Renal cortex interstitium (tissue), 15 donors: ENCODE measurements at places on chromosomes 2 and 18. TPM values are rescaled to one million over a fixed set of nuclear protein-coding genes. Genes with fewer than 3 reads are reported as not detected.

Gene GATA6
- 7.8 TPM for polyA plus RNA-seq

Gene OXER1
- 7.9 TPM for polyA plus RNA-seq

Gene ASPRV1
- 3.8 TPM for polyA plus RNA-seq

Gene PRSS56
- polyA plus RNA-seq = not detected

Gene ZRANB3
- 8.7 TPM for polyA plus RNA-seq

Gene BOLA3
- 30.4 TPM for polyA plus RNA-seq

Gene COBLL1
- 115 TPM for polyA plus RNA-seq

Gene TMEM17
- polyA plus RNA-seq = 8.4 TPM

GRCh38 chr2:86518481-86518880 lies 44.8 kb downstream of the CHMP3 start:
- no peak for DNase-seq

DNA sequence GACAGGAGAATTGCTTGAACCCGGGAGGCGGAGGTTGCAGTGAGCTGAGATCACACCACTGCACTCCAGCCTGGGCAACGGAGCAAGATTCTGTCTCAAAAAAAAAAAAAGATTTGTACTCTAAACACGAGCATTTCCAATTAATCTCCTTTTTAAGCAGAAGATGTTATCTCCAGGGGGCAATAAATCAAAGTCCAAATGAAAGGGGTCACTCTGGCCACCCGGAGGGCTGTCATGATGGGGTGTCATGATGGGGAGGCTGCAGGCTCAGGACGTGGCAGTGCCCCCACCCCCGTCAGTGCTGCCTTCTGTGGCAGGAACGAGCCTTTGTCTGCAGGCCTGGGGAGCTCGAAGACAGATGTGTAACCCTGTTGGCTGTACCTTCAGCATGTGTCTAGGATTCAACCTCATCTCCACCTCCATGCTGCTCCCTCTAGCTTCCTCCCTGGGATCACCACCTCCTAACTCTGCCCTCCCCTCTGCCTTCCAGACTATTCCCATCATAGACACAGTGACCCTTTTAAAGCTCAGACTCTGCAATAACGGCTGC lies 76.9 kb upstream of the YWHAQ start:
- no peak for DNase-seq

DNA sequence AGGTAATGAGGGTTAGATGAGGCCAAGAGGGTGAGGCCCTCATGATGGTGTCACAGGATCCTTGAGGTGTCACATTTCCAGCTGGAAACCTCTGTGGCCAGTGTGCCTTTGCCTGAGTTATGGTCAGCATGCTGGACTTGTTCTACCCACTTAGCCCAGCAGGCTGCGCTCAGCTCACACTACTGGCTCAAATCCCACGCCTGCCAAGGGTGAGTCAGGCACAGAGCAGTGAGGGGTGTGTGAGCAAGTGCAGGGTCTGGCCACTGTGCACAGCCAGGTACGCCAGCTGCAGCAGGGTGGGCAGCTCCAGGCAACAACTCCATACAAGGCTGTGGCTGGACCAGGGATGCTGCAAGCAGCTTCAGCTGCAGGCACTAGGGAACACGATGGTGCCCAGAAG lies 616.6 kb upstream of the FSHR start:
- DNase-seq = peak; percentile 27

DNA sequence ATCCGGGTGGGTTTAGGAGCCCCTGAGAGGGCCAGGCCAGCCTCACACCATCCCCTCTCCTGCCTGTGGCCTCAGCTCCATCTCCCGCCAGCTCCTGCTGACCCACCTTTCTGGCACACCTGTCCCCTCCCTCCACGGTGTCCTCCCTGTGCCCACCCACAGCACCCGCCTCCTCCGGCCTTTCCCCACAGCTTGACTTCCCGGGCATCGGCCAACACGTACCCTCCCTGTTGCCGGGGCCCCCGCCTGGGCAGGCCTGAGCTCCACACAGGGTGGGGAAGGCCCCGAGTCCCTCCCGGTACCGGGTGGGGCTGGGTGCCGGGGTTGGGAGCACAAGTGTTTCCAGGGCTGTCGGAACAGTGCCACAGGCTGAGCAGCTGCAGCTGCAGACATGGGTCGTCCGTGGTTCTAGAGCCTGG lies 6.5 kb downstream of the GPC1 start:
- no peak for DNase-seq

GRCh38 chr2:19496646-19497045 lies 138.2 kb upstream of the OSR1 start:
- DNase-seq = no peak

GRCh38 chr2:17539611-17540092 lies 844 bp upstream of the VSNL1 start:
- no peak for DNase-seq

DNA sequence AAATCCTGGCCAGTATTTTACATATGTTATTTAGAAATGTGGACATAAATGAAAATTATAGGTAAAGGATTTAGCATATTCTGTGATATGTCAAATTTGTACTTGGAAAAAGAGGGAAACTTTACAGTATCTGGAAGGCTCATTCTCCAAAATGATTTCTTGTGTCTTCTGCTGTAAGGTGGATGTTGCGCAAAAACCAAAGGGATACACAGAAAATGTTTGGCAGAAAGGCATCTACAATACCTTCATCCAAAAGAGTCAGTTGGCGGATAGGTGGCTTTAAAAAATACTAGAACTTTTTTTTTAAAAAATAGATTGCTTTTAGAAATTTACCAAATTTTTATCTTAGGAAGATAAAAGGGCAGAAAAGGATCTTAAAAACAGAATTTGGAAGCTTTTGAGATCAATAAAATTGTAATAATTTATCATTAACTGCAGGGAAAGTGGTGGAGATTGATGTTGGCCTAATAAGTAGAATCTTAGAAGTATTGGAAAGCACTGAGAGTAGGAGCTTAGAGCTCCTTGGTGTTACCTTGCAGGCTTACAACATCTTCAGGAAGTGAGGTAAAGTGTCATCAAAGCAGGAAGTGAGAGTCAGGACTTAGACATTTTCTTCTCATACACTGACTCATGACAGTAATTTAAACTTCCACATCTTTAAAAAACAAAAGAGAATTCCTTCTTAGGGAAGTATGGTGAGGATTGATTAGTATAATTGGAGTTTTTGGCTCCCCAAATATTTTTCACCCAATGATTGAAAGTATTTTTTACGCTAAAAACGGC lies 2.1 kb downstream of the NABP1 start:
- no peak for DNase-seq

- no peak for DNase-seq
Measured at GRCh38 chr2:85584354-85584856, at the start of gene VAMP5. Gene VAMP5 (plus strand): TSS chr2:85584431. CDS start chr2:85584491, 60 bp downstream.

DNA sequence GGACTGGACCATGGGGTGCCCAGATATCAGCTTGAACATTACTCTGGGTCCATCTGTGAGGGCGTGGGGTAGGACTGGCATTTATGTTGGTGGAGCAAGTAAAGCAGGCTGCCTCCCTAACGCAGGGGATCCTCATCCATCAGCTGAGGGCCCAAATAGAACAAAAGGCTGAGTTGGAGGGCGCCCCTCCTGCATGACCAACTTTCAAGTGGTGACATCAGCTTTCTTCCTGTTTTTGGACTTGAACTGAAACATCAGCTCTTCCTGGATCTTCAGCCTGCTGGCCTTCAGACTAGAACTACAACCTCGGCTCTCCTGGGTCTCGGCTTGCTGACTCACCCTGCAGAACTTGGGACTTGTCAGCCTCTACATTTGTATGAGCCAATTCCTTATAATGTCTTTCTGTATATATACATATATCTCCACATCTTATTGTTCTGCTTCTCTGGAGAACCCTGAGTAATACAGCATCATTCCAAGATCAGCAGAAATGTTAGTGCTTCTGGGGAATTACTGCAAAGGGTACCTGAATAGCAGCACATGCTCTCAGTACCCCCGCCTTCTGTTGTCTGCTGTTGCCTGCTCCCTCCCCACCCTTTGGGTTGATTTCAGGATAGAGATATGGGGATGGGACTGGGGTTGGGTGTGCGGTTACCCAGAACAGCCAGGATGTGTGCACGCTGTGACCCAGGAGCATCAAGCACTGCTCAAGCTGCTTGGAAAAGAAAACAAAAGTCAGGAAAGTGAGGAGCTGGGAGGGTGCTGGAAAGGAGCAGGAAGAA lies 20.0 kb downstream of the TMEM127 start:
- DNase-seq = no peak

GRCh38 chr2:234679301-234679740 lies 182.4 kb upstream of the ARL4C start:
- DNase-seq = no peak

GRCh38 chr18:25672490-25672889 lies 320.5 kb upstream of the ZNF521 start:
- DNase-seq = no peak

DNA sequence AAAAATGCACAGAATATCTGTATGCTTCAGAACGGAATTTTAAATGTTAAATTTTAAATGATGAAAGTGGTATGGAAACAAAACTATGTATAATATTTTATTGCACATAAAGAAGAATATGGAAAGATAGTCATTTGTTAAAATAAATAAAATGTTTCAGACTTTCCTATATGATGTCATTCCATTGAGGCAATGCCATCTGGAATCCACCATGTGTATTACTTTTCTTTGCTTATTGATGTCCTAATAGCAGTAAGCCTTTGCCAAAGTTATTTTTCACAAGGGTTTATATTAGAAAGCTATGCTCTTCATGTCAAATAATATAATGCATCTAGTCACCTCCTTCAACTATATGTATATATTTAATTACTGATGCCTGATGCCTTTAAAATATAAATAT lies 601.6 kb upstream of the PKDCC start:
- no peak for DNase-seq

DNA sequence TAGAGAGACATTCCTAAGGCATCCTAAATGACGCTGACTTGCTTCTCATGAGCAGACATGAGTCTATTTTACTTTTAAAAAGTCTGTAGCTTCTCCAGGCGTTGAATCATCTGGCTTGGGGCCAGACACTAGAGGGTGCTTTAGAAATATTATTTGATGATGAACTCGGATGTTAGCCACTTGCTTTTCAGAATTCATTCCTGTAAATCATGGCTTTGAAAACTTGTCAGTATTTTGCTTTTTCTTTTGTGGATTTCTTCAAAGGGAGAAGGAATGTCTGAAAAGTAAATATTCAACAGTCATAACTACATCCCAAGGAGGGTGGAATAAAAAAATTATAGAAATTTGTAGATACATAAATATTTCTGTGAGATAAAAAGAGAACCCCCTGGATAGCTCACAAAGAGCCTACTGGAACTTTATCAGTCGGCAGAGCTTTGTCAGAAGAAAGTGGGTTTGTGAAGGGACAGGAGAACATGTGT lies 370.8 kb downstream of the OSR1 start:
- no peak for DNase-seq

DNA sequence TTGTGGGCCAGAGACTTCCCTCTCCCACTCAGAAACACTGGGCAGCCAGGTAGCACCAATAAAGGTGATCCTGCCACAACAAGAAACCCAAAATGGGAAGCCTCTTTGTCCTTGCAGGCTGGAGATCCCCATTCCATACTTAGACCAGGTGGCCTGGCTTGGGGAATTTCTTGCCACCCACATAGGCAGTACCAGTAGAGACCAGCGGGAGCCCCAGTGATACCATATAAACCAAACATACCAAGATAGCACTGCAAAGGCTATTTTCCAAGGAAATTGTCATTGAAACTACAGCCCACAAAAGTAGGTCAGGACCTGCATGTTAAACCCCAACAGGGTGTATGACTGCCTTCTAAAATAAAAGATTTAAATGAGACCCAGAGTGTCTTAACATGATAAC lies 171.6 kb downstream of the DIS3L2 start:
- no peak for DNase-seq

DNA sequence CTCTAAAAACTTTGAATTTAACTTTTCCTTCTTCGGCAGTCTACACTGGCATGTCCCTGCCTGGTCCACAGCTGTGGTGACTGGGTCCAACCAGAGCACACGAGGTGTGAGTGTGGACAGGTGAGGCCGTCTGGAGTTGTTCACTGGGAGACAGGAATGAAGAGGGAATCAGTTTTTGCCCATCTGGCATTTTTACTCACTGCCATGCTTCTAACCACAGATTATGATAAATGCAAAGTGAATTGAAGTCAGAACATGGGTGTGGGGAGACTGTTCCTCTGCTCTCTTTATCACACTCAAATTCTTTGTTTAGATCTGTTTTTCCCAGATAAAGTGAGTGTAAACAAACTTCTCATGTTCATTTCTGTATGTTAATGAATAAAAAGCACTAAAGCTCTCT lies 54.7 kb upstream of the PIEZO2 start:
- no peak for DNase-seq

DNA sequence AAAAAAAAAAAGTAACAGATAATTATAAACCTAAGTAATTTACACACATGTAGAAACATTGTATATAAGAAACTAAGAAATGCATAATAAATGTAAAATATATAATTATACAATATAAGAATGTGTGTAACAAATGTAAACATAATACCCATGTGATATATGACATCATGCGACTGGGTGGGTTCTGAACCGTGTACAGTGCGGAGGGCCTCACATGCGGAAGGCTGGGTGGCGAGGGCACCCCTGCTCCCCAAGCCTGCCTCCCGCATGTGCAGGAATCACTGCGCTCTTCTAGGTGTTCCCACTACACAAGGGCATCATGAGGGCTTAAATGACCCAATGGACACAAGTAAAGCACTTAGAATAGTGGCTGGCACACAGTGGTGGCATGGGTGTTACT lies 2.0 kb downstream of the PTPN18 start:
- no peak for DNase-seq

DNA sequence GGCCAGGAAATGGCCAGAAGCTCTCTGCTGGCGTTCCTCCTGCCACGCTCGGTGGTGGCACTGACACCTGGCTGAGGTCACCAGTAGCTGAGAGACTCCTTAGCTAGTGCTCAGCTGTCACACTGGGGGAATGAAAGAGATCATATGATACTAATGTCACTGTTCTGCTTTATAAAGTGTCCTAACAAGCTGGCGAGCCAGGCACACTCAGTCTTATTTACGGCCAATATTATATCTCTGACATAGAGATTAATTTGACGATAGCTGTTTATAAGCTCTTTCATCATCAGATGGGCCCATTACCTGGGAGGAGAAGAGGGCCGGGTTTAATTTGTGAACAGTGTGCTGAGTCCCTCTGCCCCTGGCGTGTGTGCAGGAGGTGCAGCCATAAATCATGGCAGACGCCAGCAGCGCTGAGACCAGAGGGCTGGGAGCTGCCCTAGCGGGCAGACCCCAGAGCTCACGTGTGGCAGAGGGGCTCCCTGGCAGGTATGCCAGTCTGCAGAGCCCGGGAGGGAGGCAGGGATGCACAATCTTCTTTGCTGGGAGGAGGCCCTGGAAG lies 246.5 kb downstream of the HAUS1 start:
- no peak for DNase-seq

GRCh38 chr2:169452080-169452479 lies 27.2 kb upstream of the BBS5 start:
- no peak for DNase-seq

- DNase-seq = no peak
Measured at GRCh38 chr2:88933091-88933490, 241.6 kb downstream of the RPIA start.
